ENCODE measurements at places on chromosomes 4 and X.

DNA sequence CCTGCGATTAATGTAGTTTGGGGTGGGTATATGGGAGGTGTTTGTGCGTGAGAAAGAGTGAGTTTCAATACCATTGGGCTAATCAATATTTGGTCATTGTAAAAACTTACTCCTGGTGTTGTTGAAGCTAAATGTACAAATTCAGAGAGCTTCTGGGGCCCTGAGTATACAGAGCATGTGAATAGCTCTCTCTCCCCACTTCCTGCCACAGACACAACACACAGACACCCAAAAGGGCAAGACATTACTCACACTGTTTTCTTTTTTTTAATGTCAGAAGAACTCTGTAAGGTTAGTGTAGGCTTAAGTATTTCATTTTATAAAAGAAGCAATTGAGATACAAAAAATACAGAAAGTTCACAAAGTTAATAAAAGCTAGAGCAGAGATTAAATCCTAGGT, 151.3 kb upstream of the KCNIP4 start:
- DNase-seq, result no peak

DNA sequence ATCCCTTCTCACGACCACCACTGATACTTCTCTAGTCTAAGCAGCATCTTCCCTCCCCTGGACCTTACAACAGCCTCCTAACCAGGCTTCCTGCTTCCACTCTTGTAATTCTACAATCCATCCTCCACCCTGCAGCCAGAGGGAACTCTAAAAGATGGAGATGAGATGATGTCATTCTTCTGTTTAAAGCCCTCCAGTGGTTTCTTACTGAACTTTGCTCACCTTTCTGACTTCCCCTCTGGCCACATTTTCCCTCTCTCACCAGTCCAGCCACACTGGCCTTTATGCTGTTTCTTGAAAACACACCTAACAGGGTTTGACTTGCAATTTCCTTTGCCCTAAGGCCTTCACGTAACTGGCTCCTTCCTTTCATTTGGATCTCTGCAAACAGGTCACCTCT, 191.4 kb upstream of the NHS start:
- no peak for DNase-seq

DNA sequence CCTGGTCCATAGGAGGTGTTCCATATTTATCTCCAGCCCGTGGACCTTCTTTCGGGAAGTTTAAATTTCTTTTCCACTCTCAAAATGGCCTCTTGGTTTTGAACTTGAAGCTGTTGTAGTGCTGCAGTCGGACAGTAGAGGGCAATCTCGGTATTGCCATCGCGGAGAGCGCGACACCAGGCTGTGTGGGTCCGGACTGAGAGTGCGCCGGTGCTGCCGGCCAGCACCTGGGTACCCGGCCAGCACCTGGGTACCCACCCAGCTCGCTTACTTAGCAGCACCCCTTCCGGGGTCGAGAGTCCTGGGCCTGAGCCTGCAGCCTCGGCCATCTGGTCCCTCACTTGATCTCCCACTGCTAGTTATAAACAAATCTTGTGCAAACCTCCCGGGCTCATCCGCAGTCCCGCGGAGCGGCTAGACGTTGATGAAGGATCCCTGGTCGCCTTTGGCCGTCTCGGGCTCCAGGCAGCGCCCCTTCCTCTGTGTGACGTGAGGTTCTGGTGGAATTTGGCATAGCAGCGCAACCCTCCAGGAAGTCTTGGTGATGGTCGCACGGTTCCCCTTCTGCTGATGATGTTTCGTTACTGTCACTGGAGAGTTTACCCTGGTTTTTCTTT, 18.0 kb downstream of the FAM9A start:
- DNase-seq, result no peak

GRCh38 chr4:153806073-153806472, 17.2 kb upstream of the SFRP2 start:
- no peak for DNase-seq

DNA sequence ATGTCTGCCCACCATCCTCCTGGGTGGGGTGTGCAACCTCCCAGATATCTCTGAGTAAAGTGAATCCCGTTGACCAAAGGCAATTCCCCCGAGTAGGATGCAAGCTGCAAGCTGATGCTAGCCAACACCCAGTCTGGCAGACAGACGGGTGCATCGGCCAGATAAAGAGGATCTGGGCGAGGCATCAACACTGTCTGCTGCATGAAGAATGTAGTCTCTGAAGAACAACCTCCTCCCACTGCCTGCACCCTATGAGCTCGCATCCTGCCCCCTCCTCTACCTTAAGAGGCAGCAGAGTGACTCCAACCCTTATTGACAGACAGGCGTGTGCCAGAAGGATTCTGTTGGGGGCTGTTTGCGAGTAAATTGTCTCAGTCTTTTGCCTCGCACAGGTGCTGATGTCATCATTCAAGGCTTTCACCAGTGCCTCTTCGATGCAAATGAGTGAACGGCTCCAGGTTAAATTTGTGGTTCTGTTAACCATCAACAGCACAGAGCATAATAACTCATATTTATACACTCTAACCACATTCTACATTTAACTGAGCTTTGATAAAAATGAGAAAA, 546.9 kb downstream of the BCOR start:
- DNase-seq, result no peak

DNA sequence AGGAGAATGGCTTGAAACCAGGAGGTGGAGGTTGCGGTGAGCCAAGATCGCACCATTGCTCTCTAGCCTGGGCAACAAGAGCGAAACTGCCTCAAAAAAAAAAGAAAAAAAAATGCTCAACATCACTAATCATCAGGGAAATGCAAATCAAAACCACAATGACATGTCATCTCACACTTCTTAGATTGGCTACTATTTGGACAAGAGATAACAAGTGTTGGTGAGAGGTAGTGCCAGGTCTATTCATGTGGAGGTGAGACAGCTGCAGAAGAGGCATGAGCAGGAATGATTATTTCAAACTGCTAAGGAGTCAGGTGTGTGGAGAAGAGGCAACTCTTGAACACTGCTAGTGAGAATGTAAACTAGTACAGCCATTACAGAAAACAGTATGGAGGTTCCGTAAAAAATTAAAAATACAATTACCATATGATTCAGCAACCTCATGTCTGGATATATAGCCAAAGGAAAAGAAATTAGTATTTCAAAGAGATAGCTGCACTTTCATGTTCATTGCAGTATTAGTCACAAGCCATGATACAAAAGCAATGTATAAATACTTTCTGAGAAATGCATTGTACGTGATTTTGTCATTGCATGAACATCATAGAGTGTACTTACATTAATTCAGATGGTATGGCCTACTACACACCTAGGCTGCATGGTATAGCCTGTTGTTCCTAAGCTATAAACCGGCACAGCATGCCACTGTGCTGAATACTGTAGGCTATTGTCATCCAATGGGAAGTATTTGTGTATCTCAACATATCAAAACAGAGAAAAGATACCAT, 75.3 kb downstream of the TMEM144 start:
- DNase-seq, result no peak

GRCh38 chr4:183241322-183241640, 78.8 kb downstream of the CLDN22 start:
- DNase-seq, result no peak

DNA sequence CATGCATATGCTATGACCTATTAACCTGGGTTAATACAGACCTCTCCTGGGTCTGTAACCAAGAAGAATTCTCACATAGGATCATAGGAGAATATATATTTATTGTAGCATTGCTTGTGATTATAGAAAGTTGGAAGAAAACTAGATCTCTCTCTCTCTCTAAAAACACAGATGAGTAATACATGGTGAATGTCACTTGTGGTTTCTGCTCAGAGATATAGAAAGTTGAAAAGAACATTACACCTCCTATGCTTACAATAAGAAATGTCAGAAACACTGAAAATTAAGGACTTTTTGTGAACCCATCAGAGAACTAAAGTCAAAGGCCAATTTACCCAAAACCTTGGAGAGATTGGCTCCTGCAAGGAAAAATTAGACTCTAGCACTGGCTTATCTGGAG, 1389.5 kb downstream of the FAM133A start:
- DNase-seq, result no peak

DNA sequence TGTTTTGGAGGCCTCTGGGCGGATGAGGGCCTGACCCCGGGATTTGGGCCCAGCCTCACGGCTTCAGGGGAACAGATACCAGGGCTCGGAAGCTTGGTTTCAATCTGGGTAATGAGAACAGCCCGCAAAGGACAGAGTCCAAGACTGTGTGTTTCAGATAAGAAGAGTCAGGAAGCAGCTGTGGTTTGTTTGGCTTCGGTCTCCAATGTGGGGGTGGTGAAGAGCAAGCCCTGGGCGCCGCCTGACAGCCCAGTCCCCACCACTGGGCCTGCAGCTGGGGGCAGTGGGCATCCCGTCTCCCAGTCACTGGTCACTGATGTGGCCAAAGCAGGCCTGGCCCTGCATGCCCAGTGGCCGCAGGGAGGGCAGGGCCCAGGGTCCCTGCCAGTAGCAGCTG, 9.1 kb downstream of the WFS1 start:
- no peak for DNase-seq

DNA sequence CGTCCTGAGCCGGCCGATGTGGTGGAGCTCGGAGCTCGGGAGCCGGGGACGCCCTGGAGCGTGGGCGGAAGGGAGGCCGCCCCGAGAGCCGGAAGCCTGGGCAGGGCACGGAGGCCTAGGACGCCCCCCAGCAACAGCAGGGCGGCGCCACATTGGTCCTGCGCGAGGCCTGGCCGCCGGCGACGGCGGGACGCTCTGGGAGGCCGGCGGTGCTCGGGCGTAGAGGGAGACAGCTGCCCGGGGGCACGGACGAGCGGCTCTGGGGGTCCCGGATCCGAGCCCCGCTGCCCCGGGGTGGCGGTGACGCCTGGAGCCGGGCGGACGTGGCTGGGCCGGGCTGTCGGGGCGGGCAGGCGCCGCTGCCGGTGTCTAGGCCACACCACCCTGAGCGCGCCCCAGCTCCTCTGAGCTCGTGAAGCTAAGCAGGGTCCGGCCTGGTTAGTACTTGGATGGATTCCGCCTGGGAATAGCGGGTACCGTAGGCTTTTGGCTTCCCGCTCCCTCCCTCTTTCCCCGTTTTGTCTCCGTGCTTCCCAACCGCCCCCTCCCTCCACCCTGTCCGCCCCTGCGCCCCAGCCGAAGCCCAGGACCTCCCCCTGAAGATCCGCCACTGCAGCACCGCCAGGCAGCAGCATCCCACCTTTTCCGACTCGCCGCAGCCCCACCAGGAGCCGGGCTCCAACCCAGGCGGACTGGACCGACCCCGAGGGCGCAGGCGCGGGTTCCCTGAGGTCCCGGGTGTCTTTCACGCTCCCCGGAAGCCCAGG, 12.1 kb downstream of the FRG2 start:
- no peak for DNase-seq

- DNase-seq, result no peak
Measured at GRCh38 chr4:77344784-77345183, 187.8 kb downstream of the CCNG2 start.

DNA sequence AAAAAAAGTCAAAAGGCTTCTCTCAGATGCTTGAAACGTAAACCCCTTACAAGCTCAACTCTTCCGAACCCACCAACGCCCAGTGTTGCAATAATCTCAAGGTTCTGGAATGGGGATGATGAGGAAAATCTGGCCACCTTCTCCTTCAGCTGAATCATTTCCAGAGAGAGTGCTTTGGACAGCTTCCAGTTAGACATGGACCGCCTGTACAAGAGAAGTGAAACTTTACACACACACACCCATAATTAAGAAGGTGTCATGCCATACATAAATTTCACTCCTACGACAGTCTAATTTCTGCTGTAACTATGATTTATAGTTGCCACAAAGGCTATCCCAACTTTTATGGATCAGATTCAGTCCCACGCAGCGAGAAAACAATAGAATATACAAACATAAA, 72.3 kb downstream of the PRKG2 start:
- peak; percentile 81 for DNase-seq

DNA sequence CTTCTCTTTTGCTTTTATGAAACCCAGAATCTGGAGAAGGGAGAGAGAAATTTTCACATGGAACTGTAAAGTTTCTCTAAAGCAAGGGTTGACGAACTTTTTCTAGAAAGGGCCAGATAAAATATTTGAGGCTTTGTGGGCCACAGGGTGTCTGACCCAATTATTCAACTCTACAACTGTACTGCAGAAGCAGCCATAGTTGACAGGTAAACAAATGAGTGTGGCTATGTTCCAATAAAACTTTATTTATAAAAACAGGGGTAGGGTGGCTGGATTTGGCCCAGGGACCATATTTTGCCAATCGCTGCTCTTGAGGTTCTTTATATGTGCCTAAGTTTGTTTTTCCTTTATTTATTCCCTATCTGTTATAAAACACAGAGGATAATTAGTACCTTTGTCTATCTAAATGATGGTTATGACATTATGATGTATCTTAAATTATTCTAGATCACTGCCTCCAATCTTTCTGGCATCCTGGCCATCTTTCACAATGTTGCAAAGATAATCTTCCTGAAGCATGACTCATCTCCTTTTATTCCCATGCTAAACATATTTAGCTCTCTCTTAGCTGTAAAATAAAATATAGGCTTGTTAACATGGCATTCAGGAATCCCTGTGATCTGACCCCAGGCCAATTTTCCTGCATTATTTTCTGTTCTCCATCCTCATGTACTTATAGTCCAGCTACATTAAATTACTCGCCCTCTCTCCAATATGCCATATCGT, 106.8 kb upstream of the CBLL2 start:
- DNase-seq, result no peak

- no peak for DNase-seq
Measured at GRCh38 chr4:15239866-15240265, 188.0 kb upstream of the C1QTNF7 start.

- DNase-seq, result no peak
Measured at GRCh38 chrX:72554448-72555140, 18.0 kb downstream of the HDAC8 start.

- no peak for DNase-seq
Measured at GRCh38 chr4:60805500-60806313, 394.4 kb upstream of the ADGRL3 start.

DNA sequence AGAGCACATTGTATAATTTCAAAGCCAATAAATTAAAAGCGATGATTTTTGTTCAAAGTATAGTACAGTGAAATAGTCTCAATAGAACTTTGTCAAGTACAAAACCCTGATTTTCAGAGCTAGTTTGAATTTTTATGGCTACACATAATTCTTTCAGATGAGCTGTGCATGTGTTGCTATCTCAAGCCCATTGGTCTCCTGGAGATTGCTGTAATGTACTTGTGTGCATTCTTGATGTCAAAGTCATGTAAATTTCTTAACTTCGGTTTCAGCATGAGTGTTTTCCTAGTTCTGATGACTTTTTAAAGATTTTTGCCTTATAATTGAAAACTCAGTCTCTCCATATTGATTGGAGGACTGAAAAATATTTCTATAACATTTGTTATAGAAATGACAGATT, 200.8 kb downstream of the CEP135 start:
- DNase-seq, result no peak

DNA sequence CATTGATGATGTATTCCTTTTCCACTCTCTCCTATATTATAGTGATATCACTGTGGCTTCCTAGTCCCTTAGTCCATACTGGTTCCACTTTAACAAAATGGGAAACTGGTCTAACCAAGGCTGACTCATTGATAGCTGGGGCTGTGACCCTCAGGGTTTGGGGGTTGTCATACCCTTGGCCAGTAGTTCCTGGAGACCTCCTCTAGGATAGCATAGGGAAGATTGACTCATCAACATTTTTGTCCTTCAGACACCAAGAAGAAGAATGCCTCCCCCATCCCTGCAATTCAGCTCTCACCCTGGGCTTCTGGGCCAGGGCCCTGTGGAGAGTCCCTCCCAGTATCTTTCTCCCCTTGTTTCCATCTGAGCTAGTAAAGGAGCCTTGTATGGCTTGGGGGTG, 68.8 kb upstream of the PRPS1 start:
- DNase-seq, result no peak
